Activated CD4-positive, CD25-positive, alpha-beta regulatory T cell treated with anti-CD3 and anti-CD28 coated beads, Interleukin-2, amount 50 U/mL, for 24 hours (primary cell): ENCODE measurements at places on chromosomes 6 and 20.
A peak's percentile ranks its signal among the peaks of the same experiment; 100 is the strongest.

GRCh38 chr20:15267935-15268334 is 930.5 kb upstream of the FLRT3 start:
- ATAC-seq = no peak

DNA sequence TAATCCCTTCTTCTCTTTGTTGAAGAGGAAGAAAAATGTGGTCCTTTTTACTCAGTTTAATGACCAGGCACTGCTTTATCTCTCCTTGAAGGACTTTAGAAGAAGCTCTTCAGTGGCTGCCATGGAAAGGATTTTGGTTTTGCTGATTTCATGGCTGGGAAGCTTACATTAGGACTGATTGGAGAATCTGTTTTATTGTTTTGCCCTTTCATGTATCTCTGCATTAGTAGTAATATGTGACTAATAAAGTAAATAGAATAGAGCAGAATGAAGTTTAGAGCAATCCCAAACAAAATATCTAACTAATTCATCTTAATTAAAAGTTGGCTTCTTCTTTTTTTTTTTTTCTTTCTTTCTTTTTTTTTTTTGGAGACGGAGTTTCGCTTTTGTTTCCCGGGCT is 502.9 kb downstream of the HAO1 start:
- ATAC-seq = no peak

GRCh38 chr20:22966787-22967464 is 68.2 kb upstream of the SSTR4 start:
- ATAC-seq = no peak

DNA sequence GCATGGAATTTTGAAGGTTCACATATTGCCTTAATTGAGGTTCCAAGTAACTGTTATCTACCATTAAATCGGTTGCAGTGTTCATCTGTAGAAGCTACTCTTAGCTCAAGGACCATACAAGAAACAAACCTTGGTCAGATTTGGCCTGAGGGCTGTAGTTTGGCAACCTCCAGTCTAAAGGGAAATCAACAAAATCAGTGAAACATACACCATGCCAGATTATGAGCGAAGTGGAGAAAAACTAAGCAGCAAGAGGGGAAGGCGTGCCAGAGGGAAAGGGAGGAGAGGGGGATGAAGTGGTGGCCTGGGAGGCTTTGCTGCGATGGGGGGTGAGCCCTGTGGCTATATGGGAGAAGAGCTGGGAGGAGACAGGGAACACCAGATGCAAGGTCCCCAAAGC is 8.8 kb upstream of the SNAI1 start:
- no peak for ATAC-seq

DNA sequence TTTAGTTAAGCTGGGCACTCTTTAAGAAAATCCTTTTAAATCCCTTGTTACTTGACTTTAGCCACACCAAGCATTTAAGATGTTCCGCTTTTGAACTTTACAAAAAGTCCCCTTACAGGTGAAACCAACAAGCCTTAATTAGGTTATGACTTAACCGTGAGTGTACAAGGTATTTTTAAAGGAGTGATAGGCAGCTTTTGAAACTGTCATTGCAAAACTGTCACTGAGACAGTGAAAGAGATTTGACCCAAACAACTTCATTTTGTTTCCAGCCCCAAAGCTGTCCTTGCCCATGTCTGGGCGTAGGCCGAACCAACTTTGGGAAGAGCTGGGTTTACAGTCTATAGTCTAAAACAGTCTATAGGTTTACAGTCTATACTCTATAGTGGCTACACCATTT is 305.4 kb downstream of the FARS2 start:
- peak; percentile 33 for ATAC-seq

- no peak for ATAC-seq
Measured at GRCh38 chr6:14128012-14128411, 10.4 kb downstream of the CD83 start.

DNA sequence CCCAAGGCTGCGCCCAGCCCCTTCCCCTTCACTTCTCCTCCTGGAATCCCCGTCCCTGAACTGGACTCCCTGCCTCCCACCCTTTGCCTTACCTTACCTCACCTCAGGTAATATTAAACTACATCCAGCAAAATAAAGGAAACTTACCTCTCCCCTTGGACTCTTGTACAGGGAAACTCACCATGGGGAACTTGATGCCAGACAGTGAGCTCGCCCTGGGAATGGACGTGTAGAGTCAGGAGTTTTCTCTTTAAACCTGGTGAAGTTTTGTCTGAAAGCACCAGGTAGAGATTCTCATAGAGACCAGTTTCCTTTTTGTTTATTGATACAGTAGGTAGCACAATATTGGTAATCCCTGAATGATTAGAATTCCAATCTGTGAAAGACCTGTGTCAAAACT is 544 bp upstream of the HLA-C start:
- no peak for ATAC-seq

DNA sequence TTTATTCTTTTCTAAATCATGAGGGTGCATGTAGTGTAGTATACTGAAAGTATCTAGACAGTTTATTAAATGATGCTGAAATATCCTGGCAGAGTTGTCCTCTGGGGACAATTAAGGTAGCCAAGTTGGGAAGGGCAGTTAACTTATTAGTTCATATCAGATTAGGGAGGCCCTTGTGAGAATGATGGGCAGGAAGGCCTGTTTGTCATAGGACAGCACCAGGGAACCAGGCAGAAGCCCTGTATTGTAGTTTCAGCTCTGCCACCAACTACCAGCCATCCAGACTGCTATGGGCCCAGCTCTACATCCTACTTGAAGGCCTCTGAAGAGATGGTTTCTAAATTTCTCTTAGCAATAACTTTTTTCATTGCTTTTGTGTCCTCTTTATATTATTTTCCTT is 4.0 kb downstream of the MYLIP start:
- no peak for ATAC-seq

DNA sequence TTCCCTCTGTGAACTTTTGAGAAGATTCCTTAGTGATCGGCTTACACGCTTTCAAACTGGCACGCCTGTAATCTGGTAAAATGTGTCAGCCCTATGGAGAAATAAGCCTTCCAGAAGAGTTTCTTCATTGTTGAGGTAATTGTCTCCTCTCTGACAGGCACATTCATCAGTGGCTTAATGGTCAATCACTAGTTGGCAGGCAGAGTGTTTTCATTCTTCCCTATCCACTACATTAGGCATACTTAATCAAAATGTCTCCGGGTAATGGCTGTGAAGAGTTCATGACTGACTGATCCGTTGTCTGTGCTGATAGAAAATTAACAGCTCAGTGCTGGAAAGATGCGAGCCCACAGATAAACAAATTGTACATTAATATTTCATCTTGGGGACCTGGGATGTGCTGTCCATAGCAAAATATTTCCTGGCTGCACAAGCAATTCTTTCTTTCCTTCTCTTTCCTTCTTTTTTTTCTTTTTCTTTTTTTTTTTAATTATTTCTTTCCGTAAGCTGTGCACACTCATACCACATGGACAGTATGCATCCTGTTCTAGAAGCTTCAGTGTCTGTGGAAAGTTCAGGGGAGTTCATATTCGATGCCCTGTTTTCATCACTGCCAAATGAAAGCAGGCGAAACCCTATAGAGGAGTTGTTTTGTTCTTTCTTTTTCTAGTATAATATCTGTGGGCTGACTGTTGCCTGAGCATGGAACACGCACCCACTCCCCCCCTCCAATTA is 31.4 kb downstream of the TSHZ2 start:
- no peak for ATAC-seq

- no peak for ATAC-seq
Measured at GRCh38 chr6:76382201-76382600, 309.7 kb upstream of the IMPG1 start.

- no peak for ATAC-seq
Measured at GRCh38 chr20:59786801-59787537, 146.5 kb downstream of the SYCP2 start.

- ATAC-seq = no peak
Measured at GRCh38 chr6:30122515-30122914, 9.6 kb upstream of the TRIM31 start.

DNA sequence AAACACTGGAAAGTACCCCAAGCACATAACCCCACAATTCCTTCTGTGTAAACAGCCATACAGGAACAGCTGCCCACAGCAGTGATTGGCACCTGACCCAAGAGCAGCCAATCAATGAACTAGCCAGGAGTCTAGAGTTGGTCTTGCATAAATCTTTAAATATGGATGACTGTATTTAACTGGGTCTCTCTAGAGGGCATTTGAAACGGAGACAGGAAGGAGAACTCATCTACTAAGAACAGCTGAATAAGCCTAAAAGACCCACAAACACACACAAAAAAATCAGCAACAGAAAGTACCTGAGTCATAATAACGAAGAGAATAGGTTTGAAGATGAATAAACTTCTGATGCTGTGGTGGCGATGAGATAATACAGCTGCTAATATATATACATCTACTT is 49.0 kb upstream of the ASF1A start:
- peak; percentile 87 for ATAC-seq

DNA sequence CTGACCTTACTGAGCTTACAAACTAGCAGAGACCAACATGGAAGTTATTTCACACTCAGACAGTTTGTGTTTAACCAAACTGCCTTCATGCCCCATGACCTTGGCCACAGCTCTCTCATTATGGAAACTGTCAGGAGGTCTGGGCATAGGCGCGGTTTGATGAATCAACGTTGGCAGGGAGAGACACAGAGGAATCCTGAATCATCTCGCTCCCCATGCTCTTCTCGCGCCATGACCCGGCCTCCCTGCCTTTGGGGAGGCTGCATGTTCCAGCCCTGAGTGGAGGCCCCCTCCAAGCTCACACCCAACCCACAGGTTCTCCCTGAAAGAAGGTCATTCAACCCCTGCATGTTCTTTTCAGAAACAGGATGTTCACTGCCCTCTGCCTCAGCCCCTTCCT is 15.9 kb upstream of the GDAP1L1 start:
- no peak for ATAC-seq

GRCh38 chr6:44327760-44328159 is 14.6 kb upstream of the AARS2 start:
- ATAC-seq = no peak

GRCh38 chr6:41921712-41921998 is 356 bp downstream of the BYSL start:
- ATAC-seq = peak; percentile 9

- ATAC-seq = no peak
Measured at GRCh38 chr6:166675736-166676135, 48.7 kb upstream of the RPS6KA2 start.

DNA sequence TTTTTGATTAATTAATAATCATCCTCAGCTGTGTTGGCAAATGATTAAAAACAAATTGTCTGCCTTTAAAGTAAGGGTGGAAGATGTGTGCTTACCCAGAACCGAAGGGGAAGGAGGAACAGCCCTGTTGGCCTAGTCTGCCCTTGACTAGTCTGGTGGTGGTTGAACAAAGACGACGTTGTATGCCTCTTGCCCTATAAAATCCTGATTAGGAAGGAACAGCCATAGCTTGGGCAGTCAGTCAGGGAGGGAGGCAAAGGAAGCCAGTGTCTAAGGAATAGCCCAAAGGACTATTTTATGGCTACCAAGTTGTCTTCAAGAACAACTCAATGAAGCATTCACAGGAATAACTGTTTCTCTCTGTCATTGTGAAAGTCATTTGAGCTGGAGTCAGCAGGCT is 70.7 kb downstream of the PRDM1 start:
- ATAC-seq = no peak

- ATAC-seq = no peak
Measured at GRCh38 chr20:53943522-53944291, 126.7 kb downstream of the BCAS1 start.
